Thoracic aorta (tissue), 2 donors: ENCODE measurements at places on chromosomes 2 and 18.

- H3K36me3 ChIP-seq = no peaks in the 10 kb centered on the region
- no peak for DNase-seq
- no peak overlapping the region for H3K4me3 ChIP-seq
- peaks cover 22% of the 10 kb centered on the region for H3K4me1 ChIP-seq
- no peaks in the 10 kb centered on the region for H3K27me3 ChIP-seq
Observed at GRCh38 chr2:45773909-45774308, 122.4 kb downstream of the PRKCE start.

DNA sequence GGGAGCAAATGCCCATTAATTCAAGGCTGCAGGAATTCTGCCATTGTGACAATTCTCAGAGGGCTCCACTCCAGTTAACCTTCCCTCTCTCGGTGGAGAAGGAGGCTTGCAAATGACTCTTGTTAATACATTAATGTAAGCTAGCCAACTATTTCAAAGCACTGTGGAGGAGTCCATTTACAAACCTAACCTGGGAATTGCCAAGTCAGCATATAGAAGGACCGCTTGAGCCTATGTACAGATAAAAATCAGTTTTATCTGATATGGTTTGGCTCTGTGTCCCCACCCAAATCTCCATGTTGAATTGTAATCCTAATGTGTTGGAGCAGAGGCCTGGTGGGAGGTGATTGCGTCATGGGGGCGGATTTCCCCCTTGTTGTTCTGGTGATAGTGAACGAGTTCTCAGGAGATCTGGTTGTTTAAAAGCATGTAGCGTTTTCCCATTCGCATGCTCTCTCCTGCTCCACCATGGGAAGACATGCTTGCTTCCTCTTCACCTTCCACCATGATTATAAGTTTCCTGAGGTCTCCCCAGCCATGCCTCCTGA lies 366.7 kb downstream of the LRATD1 start:
- no peaks in the 10 kb centered on the region for H3K36me3 ChIP-seq
- no peak overlapping the region for H3K27ac ChIP-seq
- H3K27me3 ChIP-seq = no peaks in the 10 kb centered on the region
- no peak overlapping the region for H3K4me3 ChIP-seq
- DNase-seq = no peak

- H3K4me1 ChIP-seq = no peaks in the 10 kb centered on the region
- no peak for DNase-seq
- H3K27ac ChIP-seq = no peak overlapping the region
Observed at GRCh38 chr2:224638301-224638823, 53.2 kb upstream of the CUL3 start.

DNA sequence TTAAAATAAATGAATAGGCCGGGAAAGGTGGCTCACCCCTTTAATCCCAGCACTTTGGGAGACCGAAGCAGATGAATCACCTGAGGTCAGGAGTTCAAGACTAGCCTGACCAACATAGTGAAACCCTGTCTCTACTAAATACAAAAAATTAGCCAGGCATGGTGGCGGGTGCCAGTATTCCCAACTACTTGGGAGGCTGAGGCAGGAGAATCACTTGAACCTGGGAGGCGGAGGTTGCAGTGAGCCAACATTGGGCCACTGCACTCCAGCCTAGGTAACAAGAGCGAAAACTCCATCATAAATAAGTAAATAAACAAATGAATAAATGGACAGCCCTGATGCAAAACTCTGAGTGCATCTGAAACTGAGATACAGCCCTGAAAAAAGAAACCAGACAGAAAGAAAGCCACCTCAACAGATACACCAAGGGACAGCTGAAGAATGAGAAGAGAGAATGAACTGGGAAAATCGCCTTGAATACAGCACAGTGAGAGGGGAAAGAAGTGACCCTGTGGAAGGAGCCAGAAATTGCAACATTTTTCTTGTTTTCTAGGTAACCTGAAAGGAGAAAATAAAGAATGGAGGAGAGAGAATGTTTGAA lies 64.4 kb downstream of the TRABD2A start:
- H3K4me3 ChIP-seq = no peak overlapping the region
- no peak overlapping the region for H3K27ac ChIP-seq
- DNase-seq = no peak
- H3K36me3 ChIP-seq = no peaks in the 10 kb centered on the region

GRCh38 chr2:39717067-39717466 lies 51.4 kb downstream of the TMEM178A start:
- no peak for DNase-seq
- no peaks in the 10 kb centered on the region for H3K36me3 ChIP-seq
- H3K4me1 ChIP-seq = peaks cover 10% of the 10 kb centered on the region
- no peak overlapping the region for H3K27ac ChIP-seq

GRCh38 chr18:28459587-28459986 lies 282.7 kb upstream of the CDH2 start:
- H3K27me3 ChIP-seq = no peaks in the 10 kb centered on the region
- DNase-seq = no peak
- no peak overlapping the region for H3K27ac ChIP-seq
- H3K4me3 ChIP-seq = no peak overlapping the region
- H3K4me1 ChIP-seq = no peaks in the 10 kb centered on the region
- no peaks in the 10 kb centered on the region for H3K36me3 ChIP-seq

DNA sequence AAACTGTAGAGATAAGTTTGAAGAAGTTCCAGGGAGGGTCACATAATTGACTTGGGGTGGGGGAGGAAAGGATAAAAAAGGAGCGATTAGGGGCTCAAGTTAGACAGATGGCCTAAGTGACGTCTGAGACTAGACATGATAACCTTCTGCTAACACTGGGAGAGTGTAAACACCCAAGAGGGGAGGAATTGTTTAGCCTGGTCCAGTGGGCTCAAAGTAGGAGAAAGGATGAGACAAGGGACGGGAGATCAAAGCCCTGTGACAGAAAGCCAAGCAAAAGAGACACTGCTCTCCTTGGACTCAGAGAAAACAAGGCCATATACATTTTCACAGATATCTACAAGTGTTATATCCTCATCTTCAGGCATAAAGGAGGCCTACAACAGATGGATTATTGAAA lies 45.5 kb upstream of the IHH start:
- H3K27me3 ChIP-seq = no peaks in the 10 kb centered on the region
- no peak overlapping the region for H3K4me3 ChIP-seq
- no peaks in the 10 kb centered on the region for H3K36me3 ChIP-seq
- DNase-seq = no peak
- H3K27ac ChIP-seq = no peak overlapping the region

DNA sequence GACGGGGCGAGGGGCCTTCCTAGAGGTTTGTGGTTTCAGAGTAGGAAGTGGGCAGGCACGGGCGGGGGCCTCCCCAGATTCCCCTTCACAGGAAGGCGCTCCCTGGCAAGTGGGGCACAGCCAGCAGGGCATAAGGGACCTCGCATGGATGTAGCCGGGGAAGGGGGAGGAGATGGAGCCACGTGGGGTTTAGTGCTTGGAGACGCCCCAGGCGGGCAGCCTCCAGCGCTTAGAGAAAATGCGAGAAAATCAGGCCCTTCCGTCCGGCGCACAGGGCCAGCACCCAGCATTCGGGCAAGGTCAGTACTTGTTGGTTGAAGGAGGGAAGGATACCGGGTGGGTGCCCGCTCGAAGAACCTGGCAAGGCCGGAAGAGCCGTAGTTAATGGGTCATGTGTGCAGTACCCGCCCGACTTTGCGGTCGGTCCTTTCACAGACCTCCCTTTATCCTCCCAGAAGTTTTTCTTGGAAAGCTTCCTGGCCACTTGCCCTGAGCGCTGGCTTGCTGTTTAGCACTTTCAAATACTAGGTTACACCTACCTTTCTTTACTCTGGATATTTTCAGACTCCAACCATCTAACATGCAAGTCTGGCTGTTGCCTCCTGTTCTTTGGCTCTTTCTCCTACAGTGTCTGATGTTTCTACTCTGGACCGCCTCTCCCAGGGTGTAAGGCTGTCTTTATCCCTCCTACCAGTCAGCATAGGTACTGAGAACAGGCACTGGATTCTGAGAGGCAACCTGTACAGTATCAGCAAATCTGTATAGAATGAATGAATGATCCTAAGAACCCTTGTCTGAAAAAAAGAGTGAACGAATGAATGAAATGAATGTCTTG lies 78.1 kb downstream of the CIB4 start:
- H3K27me3 ChIP-seq = no peaks in the 10 kb centered on the region
- no peaks in the 10 kb centered on the region for H3K36me3 ChIP-seq
- no peak overlapping the region for H3K27ac ChIP-seq
- DNase-seq = no peak
- H3K4me1 ChIP-seq = peaks cover 19% of the 10 kb centered on the region

DNA sequence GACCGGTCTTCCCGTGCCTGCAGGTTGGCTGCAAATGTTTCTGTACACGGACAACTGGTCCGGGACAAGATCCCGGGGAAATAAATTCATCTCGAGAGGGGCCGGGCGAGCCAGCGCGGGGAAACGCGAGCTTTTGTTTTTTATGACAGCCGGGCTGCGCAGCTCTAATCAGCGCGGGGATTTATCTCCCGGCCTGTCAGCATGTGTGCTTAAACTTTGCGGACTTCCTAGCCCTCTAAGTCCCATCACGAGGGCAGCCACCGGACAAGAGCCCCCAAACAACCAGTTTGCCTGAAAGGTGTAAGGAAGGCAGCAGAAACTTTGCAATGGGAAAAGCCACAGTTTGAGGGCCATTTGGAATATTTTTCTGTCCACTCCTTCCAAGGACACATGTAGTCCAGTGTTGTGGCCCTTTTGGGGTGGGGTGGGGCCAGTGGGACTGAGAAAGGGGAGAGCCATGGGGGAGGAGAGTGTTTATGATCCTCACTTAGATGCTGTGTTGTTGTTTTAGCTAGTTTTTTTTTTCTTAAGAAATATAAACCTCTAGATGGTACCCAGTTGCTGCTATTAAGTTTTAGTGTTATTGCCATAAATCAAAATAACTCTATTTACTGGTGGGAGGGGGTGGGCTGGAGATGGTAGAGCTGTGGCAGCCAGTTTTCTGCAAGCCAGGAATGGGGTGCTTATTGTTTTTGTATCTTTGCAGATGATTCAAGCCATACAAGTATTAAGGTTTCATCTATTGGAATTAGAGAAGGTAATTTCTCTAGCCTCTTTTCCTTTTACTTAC lies 6.0 kb downstream of the MEIS1 start:
- no peaks in the 10 kb centered on the region for H3K4me1 ChIP-seq
- peak overlapping the region; percentile 75 for H3K4me3 ChIP-seq
- peak overlapping the region; percentile 100 for H3K27ac ChIP-seq
- no peaks in the 10 kb centered on the region for H3K27me3 ChIP-seq

- no peaks in the 10 kb centered on the region for H3K36me3 ChIP-seq
- no peaks in the 10 kb centered on the region for H3K27me3 ChIP-seq
- no peak overlapping the region for H3K4me3 ChIP-seq
- no peaks in the 10 kb centered on the region for H3K4me1 ChIP-seq
- no peak overlapping the region for H3K27ac ChIP-seq
Observed at GRCh38 chr2:150133623-150134022, 353.8 kb downstream of the RND3 start.

- H3K27me3 ChIP-seq = no peaks in the 10 kb centered on the region
- H3K36me3 ChIP-seq = no peaks in the 10 kb centered on the region
- no peak for DNase-seq
- H3K4me1 ChIP-seq = no peaks in the 10 kb centered on the region
- no peak overlapping the region for H3K4me3 ChIP-seq
- H3K27ac ChIP-seq = no peak overlapping the region
Observed at GRCh38 chr2:171855401-171855800, 38.6 kb downstream of the SLC25A12 start.

- no peaks in the 10 kb centered on the region for H3K36me3 ChIP-seq
- H3K4me3 ChIP-seq = no peak overlapping the region
- peaks cover 93% of the 10 kb centered on the region for H3K27me3 ChIP-seq
Observed at GRCh38 chr2:172087780-172088244, 2.5 kb downstream of the DLX1 start.

GRCh38 chr2:18860179-18860578 lies 270.8 kb upstream of the NT5C1B start:
- no peak for DNase-seq
- no peak overlapping the region for H3K4me3 ChIP-seq
- no peaks in the 10 kb centered on the region for H3K36me3 ChIP-seq
- H3K4me1 ChIP-seq = no peaks in the 10 kb centered on the region

- H3K4me3 ChIP-seq = no peak overlapping the region
- H3K27ac ChIP-seq = no peak overlapping the region
- H3K4me1 ChIP-seq = no peaks in the 10 kb centered on the region
- H3K27me3 ChIP-seq = no peaks in the 10 kb centered on the region
- DNase-seq = no peak
Observed at GRCh38 chr2:235217846-235218245, 266.0 kb downstream of the SH3BP4 start.

DNA sequence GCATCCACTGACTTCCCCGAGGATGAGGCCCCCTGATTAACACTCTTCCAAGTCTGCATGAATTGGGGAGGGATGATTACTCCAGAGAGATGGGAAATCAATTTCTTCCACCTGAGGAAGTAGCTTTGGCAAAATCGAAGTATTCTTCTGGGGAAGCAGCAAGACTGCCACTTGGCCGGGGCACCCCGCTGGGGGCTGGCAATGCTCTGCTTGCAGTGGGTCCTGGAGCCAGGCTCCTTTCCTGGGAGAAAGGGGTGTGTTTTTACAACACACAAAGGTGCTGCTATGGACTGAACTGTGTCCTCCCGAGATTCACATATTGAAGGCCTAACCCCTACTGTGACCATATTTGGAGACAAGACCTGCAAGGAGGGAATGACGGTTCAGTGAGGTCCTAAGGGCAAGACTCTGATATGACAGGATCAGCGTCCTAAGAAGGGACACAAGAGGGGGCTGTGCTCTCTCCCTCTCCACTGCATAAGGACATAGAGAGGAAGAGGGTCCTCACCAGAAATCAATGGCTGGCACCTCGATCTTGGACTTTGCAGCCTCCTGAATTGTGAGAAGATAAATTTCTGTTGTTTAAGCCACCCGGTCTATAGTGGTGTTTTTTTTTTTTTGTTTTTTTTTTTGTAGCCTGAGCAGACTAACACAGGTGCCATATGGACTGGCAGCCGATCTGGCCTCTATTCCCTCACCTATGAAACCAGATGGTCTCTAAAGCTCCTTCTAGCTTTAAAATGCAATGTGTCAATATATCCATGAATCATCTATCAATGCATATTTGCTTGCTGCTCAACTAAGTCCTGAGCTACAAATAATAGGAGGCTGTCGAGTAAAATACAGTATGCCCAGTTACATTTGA lies 3.6 kb upstream of the SMARCAL1 start:
- H3K27ac ChIP-seq = no peak overlapping the region
- H3K4me3 ChIP-seq = no peak overlapping the region
- H3K27me3 ChIP-seq = no peaks in the 10 kb centered on the region
- no peaks in the 10 kb centered on the region for H3K4me1 ChIP-seq

DNA sequence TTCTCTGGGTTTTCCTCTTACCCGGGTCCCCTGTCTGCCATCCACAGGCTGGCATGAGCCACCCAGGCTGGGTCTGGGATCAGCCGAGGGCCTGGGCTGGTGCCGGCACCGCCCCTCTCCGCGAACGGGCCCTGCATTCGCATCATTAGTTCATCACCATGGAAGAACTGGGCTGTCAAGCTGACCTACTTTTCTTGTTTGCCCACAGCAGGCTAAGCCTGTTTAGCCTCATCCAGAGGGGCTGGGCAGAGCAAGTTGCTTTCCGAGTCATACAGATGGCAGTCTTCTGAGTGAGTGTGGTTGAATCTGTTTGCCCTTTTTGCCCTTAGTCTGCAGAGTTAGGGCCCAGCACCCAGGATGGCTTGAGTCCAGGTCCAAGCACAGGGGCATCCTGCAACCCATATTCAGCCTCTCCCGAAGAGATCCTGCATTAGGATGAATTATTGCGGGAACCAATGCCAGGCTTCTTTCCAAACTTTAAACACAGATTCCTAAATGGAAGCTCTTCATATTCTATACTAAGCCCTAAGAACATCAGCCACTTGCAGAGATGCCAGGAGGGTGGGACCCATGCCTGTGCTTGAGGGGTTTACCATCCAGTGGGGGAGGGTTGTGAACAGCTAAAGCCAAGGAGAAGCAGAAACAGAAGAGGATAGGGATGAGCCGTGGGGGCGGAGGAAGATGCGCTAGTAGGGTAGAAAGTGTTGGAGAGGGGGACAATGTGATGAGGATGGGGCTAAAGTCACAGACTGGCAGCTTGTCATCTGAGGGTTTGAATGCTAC lies 68.0 kb downstream of the NPAS2 start:
- H3K27me3 ChIP-seq = no peaks in the 10 kb centered on the region
- DNase-seq = no peak
- H3K27ac ChIP-seq = no peak overlapping the region
- peaks cover 37% of the 10 kb centered on the region for H3K4me1 ChIP-seq
- no peak overlapping the region for H3K4me3 ChIP-seq
